Small intestine (tissue), 16 donors: ENCODE measurements at places on chromosomes 7 and 10. TPM values are rescaled to one million over a fixed set of nuclear protein-coding genes. Genes with fewer than 3 reads are reported as not detected.

Gene TWIST1
- polyA plus RNA-seq = 0.36 TPM

Gene ATP5F1C
- polyA plus RNA-seq = 304 TPM

Gene HEPACAM2
- 10.5 TPM for polyA plus RNA-seq

Gene NOS3
- 14.7 TPM for polyA plus RNA-seq

Gene PKD2L1
- 0.10 TPM for polyA plus RNA-seq

Gene GPR15LG
- not detected for polyA plus RNA-seq
